ENCODE measurements at places on chromosomes 13 and 19. TPM values are rescaled to one million over a fixed set of nuclear protein-coding genes. Genes with fewer than 3 reads are reported as not detected.

Gene OR7D2
- 0.09 TPM for total RNA-seq

DNA sequence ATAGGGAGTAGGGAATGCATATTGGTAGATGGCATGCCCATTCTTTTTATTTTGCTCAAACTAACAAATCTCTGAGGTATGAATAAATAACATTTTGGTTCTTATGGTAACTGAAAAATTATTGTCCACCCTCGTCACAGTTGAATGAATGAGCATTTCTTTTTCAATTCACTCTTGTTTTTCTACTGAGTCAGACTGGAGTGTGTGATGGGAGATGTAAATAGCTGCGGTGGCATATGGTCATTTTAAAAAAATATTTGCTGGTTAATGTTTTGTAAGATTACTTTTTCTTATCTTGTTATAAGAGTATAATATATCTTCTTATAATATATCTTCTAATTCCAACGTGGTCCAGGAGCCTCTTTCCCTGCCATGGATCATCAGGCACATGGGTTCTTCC, 586.5 kb downstream of the SLITRK5 start:
- DNase-seq = no peak

DNA sequence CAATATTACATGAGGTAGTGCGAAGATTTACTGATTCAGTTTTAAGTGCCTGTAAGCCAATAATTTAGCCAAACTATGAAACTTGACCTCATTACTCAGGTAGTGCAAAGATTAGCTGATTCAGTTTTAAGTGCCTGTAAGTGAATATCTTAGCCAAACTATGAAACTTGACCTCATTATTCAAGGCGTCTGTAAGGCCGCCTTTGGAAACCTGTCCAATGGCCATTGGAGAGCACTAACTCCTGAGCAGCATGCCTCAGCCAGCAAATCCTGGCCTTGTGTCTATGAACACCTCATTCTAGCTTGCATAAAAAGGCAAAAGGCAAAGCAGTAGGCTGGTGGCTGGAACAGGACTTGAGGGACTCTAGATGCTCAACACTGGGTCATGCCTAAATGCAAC, 127.0 kb upstream of the GPR12 start:
- no peak for DNase-seq

Gene ZNF471
- 1.5 TPM for total RNA-seq

Gene IRF2BP1
- 12.6 TPM for total RNA-seq

Gene WTIP
- total RNA-seq = 1.0 TPM

DNA sequence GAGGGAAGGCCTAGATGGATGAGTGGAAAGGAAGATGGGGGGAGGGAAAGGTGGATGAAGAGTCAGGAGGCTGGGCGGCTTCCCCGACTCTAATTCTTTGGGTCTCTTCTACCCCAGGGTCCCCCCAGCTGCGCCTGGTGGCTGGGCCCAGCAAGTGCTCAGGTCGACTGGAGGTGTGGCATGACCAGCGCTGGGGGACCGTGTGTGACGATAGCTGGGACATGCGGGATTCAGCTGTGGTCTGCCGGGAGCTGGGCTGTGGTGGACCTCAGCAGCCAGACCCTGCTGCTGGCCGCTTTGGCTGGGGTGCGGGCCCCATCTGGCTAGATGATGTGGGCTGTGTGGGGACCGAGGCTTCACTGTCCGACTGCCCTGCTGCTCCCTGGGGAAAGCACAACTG, 9.5 kb downstream of the SSC5D start:
- DNase-seq = no peak

GRCh38 chr13:68440874-68441273, 1210.7 kb upstream of the PCDH9 start:
- DNase-seq = no peak

Gene PIK3R2
- 18.9 TPM for total RNA-seq

Gene GFY
- total RNA-seq = not detected

Gene RFPL4A
- not detected for total RNA-seq

Gene KIR2DL3
- total RNA-seq = not detected

- no peak for DNase-seq
Measured at GRCh38 chr19:48401287-48401686, 7.8 kb downstream of the GRIN2D start.

GRCh38 chr13:74586847-74587246, 452.6 kb upstream of the KLF12 start:
- DNase-seq = no peak

DNA sequence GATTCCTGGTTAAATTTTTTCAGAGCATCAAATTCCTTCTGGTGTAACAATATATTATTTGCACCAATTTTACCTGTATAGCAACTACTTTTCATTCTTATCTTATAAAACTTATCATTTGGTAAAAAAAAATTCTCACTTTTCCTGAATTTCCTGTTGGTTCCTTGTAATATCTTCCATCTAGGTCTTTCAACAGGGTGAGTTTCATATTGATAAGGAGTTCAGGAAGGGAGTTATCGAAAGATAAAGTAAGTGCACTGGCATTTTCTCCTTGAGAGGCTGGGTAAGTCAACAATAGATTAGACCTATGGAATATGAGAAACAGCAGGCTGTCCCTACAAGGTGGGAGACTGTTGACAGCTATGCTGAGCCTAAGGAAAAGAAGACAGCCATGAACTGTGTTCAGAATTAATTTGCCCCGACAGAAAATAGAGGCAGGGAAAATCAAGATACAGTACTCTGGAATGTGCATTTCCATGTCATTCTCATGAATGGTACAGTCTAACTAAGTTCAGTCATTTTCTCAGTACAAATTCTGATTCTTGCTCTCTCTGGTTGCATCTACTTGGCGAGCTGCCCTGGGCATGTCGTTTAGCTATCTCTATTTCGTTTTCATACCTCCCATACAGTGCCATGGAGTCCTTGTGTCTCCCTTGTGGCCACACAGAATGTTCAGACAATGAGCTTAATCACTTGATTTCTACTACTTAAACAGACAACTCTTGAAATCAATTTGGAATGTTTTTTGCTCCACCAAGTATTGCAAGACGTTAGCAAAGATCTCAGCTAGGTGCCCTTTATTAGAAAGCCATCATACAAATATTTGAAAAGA, 9.9 kb downstream of the IGFL1 start:
- DNase-seq = no peak

DNA sequence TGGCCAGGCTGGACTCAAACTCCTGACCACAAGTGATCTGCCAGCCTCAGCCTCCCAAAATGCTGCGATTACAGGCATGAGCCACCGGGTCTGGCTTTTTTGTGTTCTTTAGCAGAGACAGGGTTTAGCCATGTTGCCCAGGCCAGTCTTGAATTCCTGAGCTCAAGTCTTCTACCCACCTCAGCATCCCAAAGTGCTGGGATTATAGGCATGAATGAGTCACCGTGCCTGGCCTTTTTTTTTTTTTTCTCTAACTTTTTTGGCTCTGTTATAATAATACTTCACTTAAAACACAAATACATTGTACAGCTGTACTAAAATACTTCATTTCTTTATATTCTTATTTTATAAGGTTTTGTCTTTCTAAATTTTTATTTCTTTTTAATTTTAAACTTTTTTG, 599.5 kb upstream of the PCDH9 start:
- DNase-seq = no peak

Gene MCEMP1
- total RNA-seq = not detected

DNA sequence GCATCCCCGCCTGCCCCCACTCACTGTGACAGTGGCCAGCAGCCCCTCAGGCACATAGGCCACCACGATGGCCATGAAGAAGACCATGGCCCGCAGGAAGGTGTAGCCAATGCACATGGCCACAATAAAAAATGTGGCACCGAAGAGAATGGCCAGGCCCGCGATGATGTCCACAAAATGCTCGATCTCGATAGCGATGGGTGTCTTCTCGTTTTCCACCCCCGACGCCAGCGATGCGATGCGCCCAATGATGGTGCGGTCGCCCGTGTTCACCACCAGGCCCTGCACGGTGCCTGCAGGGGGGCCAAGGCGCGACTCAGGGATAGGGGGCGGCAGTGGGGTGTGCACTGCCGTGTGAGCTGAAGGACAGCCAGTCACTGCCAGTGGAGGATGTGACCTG, 3.7 kb downstream of the ATP4A start:
- DNase-seq = no peak

Gene SULT2A1
- not detected for total RNA-seq

DNA sequence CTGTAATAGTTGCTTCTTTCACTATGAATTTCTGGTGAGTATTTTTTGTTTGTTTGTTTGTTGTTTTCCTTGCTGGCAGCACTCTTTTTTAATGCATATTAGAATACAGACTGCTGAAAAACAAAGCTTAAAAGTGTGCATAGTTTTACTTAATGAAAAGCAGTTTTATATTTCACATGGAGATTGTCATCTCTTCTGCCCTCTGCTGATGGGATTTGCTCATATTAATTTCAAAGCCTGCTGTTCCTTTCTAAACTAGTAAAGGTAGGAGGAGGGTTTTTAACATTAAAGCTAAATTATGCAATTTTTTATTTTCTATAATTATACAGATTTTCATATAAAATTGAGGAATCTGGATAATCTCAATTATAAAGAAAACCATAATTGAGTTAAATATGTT, 692.6 kb upstream of the SLITRK1 start:
- DNase-seq = no peak

DNA sequence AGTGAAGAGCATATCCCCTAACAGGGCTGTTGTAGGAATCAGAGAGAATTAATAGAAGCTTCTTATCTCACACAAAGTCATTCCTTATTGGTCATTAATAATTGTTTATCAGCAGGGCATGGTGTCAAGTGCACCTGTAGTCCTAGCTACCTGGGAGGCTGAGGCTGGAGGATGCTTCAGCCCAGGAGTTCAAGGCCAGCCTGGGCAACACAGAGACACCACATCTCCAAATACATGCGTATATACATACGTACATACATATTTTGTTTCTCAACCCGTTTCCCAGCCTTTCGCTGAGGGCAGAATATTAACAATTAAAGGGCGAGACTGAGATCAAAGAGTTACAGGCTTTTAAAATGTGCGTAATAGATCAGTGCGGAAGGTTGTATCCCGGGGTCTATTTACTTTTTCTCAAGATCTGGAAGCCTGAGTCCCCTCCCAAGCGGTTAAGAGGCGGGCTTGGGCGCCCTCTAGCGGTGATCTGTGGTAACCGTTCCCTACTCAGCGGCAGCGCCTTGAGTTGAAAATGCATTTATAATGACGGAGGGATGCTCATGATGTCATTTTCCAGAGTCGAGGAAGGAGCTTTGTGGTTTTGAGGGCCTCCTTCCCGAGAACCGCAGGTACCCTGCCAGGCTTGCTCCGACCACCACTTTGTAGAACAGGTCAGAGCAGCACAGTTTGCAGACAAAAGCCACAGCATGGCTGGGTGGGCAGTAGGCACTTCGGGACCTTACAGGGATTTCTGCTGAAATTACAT, 169.6 kb upstream of the GPR12 start:
- peak; percentile 85 for DNase-seq

GRCh38 chr19:40888191-40888590, 6.2 kb upstream of the CYP2A7 start:
- no peak for DNase-seq

DNA sequence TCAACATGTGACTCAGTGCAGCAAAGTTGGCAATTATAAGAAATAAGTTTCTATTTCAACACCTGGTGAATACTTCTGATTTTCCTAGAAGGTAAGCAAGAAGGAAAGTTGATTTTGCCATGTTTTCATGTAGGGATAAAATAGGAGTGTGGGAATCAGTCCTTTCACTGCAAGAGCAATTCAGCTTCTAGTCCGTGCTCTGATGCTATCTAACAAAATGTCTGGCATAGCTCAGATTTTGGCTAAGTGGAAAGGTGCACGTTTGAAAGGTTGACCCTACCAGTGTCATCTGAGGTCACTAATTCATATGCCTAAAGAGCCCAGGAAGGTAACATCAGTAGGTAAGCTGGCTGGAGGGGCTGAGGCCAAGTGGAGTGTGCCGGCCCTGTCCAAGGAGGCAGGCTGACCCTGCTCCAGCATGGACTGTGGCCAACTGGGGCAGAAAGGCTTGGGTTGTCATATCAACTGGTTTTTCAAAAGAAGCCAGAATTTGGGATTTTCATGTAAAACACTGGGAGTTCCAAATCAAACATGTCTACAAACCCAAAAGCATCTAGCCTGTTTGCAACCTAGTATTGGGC, 38.9 kb upstream of the MEDAG start:
- DNase-seq = no peak

DNA sequence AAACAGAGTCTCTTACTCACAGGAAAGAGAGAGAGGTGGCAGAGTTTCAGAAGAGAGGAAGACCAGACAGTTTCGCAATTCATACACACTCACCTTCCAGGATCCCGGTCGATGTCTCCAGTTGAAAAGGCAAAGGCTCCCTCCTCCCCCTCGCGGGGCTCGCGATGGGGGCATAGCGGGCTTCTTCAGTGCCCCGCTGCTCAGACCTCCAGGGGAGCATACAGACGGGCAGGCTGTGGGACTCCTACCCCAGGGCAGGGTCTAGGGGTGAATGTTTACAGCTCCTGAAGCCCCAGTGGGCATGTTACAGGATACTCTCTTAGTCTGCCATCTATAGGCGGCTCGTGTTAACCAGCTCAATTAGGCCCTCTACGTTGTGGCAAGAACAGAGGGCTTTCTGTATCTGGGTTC, 139.2 kb downstream of the SLITRK5 start:
- no peak for DNase-seq

GRCh38 chr13:47798906-47799305, 202.2 kb downstream of the SUCLA2 start:
- no peak for DNase-seq

DNA sequence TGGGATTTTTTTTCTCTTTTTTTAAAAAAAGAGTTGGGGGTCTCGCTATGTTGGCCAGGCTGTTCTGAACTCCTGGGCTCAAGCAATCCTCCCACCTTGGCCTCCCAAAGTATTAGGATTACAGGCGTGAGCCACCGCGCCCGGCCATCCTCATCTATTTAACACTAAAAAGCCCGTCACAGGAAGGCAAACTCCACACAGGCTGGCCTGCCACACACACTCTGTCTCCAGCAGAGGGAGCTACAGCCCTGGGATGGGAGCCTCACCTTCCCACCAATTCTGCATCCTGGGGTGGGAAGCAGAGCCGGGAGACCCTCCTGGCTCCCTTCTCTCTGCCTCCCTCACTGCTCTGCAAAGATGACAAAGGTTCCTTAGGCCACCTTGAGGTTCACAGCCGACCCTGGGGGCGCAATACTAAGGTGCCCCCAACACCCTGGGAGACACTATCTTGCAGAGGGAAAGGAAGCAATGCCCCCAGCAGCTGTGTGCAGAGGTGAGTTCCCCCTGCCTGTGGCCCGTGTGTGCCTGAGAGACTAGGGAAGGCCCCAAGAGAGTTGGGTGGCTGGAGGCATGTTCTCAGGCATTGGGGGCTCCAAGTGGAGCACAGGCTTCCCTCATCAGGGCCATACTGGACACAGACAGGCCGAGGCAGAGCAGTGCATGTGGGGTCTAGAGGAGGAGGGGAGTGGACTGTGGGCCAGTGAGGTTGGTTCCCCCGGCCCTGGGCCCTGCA, 27.4 kb upstream of the TIMM44 start:
- peak; percentile 56 for DNase-seq

Gene NDUFA7
- 90.9 TPM for total RNA-seq

Measured in activated CD4-positive, alpha-beta T cell treated with anti-CD3 and anti-CD28 coated beads for 36 hours (primary cell).